ENCODE measurements at places on chromosomes 2 and 18.

DNA sequence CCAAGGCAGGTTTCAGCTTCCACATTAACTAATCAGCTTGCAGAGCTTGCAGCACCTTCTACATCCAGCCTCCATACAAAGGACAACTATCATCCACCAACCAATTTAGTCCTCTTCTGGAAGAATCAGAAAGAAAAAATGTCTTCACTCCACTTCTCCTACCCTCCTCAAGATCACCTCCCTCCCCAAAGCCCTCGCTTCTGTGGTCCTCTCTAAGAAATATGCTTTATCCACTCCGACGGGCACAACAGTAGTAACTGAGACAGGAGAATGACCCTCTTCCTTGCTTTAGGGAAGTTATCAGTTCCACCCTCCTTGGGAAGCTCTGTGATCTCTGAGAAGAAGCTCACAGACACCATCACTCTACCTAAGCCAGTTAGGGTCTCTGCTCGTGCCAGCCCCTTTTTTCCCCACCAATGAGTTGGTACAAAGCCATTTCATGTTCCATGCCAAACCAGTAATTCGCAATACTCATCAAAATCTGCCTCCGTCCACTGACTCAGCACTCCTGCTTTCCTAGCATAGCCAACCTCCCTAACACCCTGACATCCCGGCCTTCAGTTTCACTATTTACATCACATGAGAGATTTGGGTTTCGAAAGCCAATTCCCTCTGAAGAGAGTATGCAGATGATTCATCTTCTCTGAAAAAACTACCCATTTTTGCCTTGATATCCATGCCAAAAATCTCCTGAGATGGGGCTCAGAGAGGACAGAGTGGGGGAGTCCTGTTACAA is 114.1 kb upstream of the PKDCC start:
- H3K4me3 ChIP-seq: no peak overlapping the region
- peaks cover 7% of the 10 kb centered on the region for H3K4me1 ChIP-seq
- peaks cover 13% of the 10 kb centered on the region for H3K27me3 ChIP-seq
- peaks cover 2% of the 10 kb centered on the region for H3K36me3 ChIP-seq
- no peak for DNase-seq
- no peak overlapping the region for H3K27ac ChIP-seq

GRCh38 chr18:24111936-24112335 is 26.9 kb upstream of the CABYR start:
- no peak overlapping the region for H3K27ac ChIP-seq
- no peaks in the 10 kb centered on the region for H3K27me3 ChIP-seq
- peaks cover 43% of the 10 kb centered on the region for H3K36me3 ChIP-seq
- no peak for DNase-seq
- no peak overlapping the region for H3K4me3 ChIP-seq

DNA sequence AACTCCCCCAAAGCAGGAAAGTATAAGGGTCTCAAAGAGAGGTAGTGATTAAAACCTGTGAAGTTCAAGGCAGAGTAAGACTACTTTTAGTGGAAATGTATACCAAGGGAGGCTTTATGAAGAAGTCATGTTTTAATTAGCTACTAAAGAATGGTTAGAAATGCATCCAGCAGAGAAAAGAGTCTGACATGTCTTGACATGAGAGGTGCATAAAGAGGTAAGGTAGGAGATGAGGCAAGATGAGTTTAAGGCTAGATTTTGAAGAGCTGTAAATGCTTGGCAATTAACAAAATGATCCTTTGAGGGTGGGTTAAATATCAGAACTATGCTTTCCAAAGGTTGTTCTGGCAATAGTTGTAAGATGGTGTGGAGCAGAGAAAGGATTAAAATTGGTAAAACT is 88.7 kb upstream of the WDSUB1 start:
- H3K27me3 ChIP-seq: no peaks in the 10 kb centered on the region
- H3K36me3 ChIP-seq: peaks cover 18% of the 10 kb centered on the region
- no peaks in the 10 kb centered on the region for H3K4me1 ChIP-seq
- DNase-seq: no peak
- no peak overlapping the region for H3K27ac ChIP-seq
- H3K4me3 ChIP-seq: no peak overlapping the region

- H3K4me1 ChIP-seq: peaks cover 89% of the 10 kb centered on the region
- H3K27ac ChIP-seq: peak overlapping the region; percentile 94
- no peaks in the 10 kb centered on the region for H3K27me3 ChIP-seq
- H3K36me3 ChIP-seq: peaks cover 43% of the 10 kb centered on the region
- DNase-seq: no peak
Observed at GRCh38 chr18:77103187-77103850, 29.3 kb downstream of the MBP start.

DNA sequence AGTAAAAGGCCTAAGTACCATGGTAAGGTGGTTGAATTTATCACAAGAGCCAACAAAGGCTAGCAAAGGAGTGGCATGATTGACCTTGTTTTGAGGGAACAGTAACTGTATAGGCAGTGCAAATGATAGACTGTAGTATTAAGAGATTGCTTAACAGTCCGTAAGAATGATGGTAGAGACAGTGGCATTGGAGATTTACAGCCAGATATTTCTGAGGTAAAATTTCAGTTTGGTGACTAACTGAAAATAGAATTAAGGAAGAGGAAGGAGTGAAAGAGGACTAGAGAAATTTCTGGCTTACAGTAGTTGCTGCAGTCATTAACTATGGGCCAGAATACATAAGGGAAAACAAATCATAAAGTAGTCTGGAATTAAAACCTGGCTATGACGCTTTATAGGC is 4.4 kb upstream of the BAZ2B start:
- H3K4me3 ChIP-seq: no peak overlapping the region
- DNase-seq: no peak
- peaks cover 23% of the 10 kb centered on the region for H3K27me3 ChIP-seq
- H3K36me3 ChIP-seq: peaks cover 4% of the 10 kb centered on the region
- H3K27ac ChIP-seq: no peak overlapping the region

GRCh38 chr2:105809097-105809473 is 64.4 kb downstream of the NCK2 start:
- H3K27me3 ChIP-seq: no peaks in the 10 kb centered on the region
- H3K36me3 ChIP-seq: peaks cover 15% of the 10 kb centered on the region
- peaks cover 80% of the 10 kb centered on the region for H3K4me1 ChIP-seq
- no peak for DNase-seq
- peak overlapping the region; percentile 81 for H3K27ac ChIP-seq

GRCh38 chr2:32118055-32118454 is 47.6 kb upstream of the SLC30A6 start:
- H3K36me3 ChIP-seq: peaks cover 24% of the 10 kb centered on the region
- H3K27ac ChIP-seq: no peak overlapping the region
- DNase-seq: no peak
- no peaks in the 10 kb centered on the region for H3K4me1 ChIP-seq
- no peaks in the 10 kb centered on the region for H3K27me3 ChIP-seq

GRCh38 chr18:31954349-31954748 is 11.4 kb upstream of the TRAPPC8 start:
- DNase-seq: no peak
- no peaks in the 10 kb centered on the region for H3K36me3 ChIP-seq
- H3K4me1 ChIP-seq: no peaks in the 10 kb centered on the region
- no peak overlapping the region for H3K27ac ChIP-seq

DNA sequence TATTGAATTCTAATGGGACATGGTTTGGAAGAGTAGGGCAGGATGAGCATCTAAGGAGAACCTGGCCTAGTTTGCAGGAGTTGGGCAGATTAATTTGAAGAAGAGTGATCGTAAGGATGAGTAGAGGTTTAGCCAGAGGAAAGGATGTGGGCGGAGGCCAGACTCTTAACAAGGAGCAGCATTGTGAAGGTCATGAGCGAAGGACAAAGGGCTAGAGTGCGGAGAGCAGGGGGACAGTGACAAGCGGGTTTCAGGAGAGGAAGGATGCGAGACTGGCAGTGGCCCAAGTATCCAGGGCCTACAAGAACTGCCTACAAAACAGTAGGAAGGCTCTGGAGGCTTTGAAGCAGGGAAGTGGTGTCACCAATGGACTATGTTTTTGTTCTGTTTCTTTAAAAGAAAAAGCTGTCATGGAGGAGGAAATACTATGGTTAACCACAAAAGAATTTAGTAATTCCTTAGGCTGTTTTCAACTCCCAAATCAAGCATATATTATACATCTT is 20.1 kb downstream of the SLC66A3 start:
- H3K4me3 ChIP-seq: no peak overlapping the region
- no peak for DNase-seq
- H3K36me3 ChIP-seq: peaks cover 15% of the 10 kb centered on the region

- no peaks in the 10 kb centered on the region for H3K4me1 ChIP-seq
- no peak for DNase-seq
- no peak overlapping the region for H3K27ac ChIP-seq
- no peaks in the 10 kb centered on the region for H3K36me3 ChIP-seq
- H3K4me3 ChIP-seq: no peak overlapping the region
Observed at GRCh38 chr18:27695503-27695902, 481.4 kb downstream of the CDH2 start.

DNA sequence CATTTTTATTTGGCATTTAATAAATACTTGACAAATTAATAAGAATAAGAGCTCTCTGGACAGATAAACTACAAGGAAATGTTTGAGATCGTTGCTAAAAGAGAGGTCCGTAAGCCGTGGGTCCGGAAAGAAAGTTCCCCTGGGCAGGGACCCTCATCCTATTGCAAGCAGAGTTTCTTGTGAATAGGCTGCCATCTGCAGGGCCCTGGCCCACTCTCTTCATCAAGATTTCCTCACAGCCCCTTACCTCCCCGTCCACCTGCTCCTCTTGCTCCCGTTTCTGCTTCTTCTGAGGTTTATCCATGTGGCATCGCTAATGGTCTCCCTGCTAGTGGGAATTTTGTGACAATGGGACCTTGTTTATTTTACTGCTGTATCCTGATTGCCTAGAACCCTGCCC is 30.1 kb upstream of the MC5R start:
- no peak for DNase-seq
- peaks cover 26% of the 10 kb centered on the region for H3K27me3 ChIP-seq
- H3K4me3 ChIP-seq: no peak overlapping the region
- H3K27ac ChIP-seq: no peak overlapping the region
- no peaks in the 10 kb centered on the region for H3K4me1 ChIP-seq

DNA sequence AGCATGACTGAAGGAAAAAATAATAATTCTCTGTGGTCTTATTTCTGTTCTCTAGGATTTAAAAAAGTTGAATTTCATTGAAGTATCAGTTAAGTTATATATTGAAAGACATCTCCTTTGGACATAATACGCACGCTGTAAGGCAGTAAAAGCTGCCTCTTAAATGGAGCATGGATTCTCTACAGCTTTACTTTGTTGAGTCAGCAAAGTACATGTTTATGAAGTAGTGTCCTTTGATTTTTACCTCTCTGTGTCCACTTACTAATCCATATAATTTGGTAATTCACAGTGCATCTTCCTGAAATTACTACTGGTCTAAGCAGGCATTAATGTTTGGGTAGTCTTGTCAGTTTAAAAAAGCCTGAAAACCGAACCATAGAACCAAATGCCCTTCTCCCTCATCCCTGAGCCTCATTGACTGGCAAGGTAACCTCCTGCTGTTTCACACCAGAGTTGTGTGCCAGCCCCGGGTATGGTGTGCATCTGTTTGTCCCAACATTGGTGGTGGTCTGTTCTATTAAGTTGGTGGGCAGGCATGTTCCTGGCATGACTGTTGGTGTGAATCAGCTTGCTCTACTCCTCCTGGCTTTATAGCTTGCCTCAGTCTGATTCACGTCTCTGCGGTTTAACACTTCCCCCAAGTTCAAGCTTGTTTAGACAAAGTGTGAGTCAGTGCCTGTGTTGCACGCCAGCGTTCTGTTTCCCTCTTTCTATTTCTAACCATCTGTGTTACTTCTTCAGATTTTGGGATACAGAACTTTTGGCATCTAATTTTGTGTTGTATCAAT is 71.0 kb upstream of the ITM2C start:
- peak overlapping the region; percentile 83 for H3K27ac ChIP-seq
- peak overlapping the region; percentile 68 for H3K4me3 ChIP-seq
- peaks cover 46% of the 10 kb centered on the region for H3K4me1 ChIP-seq
- H3K36me3 ChIP-seq: peaks cover 28% of the 10 kb centered on the region

GRCh38 chr18:5646739-5647138 is 102.9 kb upstream of the EPB41L3 start:
- H3K4me1 ChIP-seq: no peaks in the 10 kb centered on the region
- peaks cover 15% of the 10 kb centered on the region for H3K27me3 ChIP-seq
- H3K4me3 ChIP-seq: no peak overlapping the region

GRCh38 chr18:48913201-48913600 is 37.6 kb downstream of the SMAD7 start:
- peaks cover 46% of the 10 kb centered on the region for H3K4me1 ChIP-seq
- DNase-seq: peak; percentile 61
- peaks cover 16% of the 10 kb centered on the region for H3K36me3 ChIP-seq
- H3K4me3 ChIP-seq: no peak overlapping the region
- no peak overlapping the region for H3K27ac ChIP-seq

DNA sequence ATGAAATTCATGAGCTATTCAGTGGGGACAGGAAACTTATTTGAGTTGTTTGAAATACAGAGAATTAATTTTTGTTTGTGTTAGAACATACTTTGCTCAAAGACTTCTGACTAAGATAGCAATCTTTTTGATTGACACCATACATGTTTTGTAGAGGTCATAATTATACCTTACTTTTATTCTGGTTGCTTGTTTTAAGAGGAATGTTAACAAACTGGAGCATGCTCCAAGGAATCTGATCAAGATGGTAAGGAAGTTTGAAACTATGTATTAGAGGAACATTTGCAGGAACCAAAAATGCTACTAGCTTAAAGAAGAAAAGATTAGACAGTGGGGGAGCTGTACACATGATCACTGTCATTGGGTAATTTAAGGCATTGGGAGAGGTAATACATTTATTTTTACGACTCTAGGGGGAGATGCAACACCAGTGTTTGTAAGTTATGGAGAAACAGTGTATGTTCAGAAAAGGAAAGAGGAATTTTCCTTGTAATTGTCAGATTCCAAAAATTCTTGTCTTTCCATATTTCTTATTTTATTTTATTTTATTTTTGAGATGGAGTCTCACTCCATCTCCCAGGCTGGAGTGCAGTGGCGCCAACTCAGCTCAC is 8.0 kb downstream of the AGFG1 start:
- peaks cover 49% of the 10 kb centered on the region for H3K4me1 ChIP-seq
- H3K27ac ChIP-seq: peak overlapping the region; percentile 25
- H3K4me3 ChIP-seq: no peak overlapping the region
- DNase-seq: no peak
- H3K27me3 ChIP-seq: no peaks in the 10 kb centered on the region

DNA sequence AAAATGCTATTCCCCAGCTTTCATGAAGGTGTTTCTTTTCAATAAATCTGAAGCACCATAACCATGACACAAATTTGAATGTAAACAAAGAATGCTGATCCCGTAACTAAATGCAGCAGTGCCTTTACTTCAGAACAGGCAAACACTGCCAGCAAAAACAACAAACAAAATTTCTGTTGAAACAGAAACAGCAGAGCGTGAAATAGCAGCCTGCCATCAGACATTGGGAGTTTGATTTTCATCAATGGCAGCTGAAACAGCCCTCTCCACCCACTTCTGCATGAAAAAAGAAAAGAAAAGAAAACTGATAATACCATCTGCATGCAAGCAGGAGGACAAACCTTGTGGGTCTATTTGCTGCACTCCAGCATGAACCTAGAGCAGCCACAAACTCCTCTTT is 128.3 kb downstream of the CDH2 start:
- no peak overlapping the region for H3K27ac ChIP-seq
- no peaks in the 10 kb centered on the region for H3K36me3 ChIP-seq
- H3K4me1 ChIP-seq: no peaks in the 10 kb centered on the region
- DNase-seq: no peak
- no peaks in the 10 kb centered on the region for H3K27me3 ChIP-seq
- no peak overlapping the region for H3K4me3 ChIP-seq
